ENCODE measurements at places on chromosomes 2 and 18.

GRCh38 chr18:49017813-49018553 is 67.2 kb upstream of the SMAD7 start:
- DNase-seq, result no peak

DNA sequence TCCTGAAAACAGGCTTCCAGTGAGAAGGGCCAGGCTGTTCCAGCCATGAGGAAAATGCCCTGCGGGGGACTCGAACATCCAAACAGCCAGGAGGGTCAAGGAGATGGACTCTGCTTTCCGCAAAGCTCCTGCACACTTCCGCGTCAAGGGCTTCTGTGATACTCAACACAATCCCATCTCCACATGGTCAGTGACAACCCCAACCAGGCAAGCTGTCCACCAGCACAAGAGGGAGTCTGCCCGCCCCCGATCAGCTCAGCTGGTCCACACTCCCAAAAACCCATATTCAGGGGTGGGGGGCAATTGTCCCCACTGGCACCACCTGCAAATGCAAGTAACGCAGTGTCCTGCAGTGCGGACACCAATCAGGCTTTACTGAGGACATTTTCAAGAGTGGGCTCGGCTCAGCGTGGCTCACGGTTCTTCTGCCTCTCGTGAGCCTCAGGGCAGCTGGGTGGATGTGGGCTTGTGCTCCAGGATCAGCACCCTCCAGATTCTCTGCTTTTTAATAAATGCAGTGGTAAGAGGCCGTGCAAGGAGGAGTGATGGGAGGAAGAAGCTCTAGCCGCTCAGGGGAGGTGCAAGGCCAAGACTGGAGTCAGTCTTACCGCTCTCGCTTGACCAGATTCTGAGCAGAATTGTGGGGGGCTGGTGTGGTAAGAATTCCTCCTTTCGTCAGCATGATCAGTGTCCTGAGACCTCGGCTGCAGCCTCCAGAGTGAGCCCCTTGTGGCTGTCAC is 19.5 kb upstream of the CIDEA start:
- DNase-seq, result no peak

- DNase-seq, result no peak
These were observed 76.3 kb downstream of the ANTXR1 start for GRCh38 chr2:69089266-69089665.

DNA sequence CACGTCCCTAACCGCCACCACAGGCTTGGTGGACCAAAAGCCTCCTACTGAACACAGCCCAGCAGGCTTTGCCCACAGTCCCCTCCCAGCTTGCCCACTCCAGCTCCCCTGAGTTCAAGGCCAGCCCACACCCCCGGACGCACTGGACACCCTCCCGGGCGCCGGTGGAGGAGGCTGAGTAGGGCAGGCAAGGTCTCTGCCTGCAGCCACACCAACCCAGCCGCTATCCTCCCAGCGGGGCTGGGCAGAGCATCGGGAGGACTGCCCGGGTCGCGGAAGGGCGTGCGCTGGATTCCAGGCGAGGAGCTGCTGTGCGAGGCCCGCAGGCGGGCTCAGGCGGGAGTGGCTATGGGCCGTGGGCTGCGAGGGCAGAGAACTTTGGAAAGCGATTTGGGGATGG is 49.5 kb downstream of the PLEKHB2 start:
- no peak for DNase-seq

DNA sequence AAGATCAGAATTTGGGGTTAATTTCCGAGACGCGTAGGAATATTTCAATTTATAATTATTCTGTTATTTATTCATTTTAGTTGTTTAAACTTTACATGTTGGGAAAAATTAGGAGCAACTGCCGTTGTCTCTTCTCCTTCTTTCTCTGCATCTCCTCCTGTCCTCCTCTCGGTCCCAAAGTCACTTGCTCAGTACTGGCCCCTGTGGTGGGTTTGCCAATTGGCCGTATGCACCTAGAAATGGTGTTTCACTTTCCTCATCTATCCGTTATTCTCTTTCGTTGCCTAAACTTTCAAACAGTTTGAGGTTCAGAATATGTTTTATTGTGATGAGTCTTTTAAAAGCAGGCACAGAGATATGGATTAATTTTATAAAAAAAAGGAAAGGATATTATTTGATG is 517.9 kb downstream of the PLCL1 start:
- no peak for DNase-seq

DNA sequence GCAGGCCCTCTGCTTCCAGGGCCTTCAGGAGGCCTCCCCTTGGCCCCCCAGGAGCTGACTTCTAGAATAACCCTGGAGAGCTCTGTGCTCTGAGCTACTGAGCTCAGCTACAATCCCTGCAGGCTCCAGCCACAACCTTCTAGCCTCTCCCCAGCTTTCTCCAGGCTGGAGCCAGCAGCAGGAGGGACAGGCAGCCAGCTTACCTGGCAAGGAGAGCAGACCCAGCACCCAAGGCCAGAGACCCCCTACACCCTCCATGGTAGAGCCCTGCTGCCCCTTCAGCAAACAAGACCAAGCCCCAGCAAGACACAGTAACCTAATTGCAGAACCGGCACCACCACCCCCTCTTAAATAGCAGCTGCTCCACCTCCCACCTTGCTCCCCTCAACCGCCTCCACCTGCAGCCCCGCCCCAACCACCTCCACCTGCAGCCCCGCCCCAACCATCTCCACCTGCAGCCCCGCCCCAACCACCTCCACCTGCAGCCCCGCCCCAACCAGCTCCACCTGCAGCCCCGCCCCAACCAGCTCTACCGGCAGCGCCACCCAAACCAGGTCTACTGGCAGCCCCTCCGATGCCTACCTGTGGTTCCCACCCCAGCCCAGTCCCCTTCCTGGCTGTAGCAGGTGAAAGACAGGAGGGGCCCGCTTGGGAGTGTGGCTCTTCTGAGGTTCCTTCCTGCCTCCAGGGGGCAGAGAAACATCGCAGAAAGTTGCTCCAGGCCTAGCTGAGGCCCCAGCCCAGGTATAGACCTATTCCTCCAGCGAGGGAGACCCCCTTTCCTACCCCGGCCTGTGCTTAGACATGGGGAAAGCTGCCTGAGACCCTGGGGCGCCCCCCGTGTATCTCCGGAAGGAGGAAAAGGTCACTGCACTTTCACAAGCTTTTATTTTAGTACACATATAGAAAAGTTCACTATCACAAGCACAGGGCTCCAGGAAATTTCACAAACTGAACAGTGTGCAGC is at the start of gene ASTL:
ASTL (minus strand) TSS at position 324 of the 967 bp plus-strand sequence; CDS start at position 258, 66 bp downstream.
- DNase-seq, result no peak

DNA sequence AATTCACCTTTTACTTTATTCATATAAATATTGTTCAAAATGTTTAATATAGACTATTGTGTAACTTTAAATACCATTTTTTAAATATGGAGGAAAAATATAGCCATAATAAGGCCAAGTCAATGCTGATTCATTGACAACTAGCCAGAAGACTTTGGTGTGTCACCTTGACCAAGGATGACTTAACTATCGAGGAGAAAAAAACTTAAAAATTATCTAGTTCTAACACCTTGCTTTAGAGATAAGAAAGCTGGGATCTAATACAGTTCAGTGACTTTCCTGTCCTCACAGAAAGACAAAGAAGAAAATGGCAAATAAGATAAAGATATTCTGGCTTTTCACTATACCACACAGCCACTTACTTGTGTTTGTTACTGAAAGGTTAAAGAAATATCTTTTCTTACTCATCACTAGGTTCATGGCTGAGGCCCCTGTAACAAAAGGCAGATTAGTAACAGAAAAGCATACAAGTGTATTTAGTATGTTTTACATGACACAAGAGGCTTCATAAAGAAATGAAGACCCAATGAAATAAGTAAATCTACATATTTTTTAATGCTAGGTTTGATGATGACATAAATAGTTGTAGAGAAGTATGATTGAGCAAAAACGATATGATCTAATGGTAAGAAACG is 65.9 kb upstream of the LRRTM1 start:
- no peak for DNase-seq

GRCh38 chr2:127365211-127365643 is 22.5 kb downstream of the MAP3K2 start:
- DNase-seq, result no peak

GRCh38 chr2:132929786-132930185 is 259.8 kb upstream of the LYPD1 start:
- no peak for DNase-seq

- no peak for DNase-seq
These were observed 590 bp downstream of the IFIH1 start for GRCh38 chr2:162317861-162318327.

GRCh38 chr2:227759411-227760118 is 13.9 kb downstream of the SCYGR8 start:
- no peak for DNase-seq

DNA sequence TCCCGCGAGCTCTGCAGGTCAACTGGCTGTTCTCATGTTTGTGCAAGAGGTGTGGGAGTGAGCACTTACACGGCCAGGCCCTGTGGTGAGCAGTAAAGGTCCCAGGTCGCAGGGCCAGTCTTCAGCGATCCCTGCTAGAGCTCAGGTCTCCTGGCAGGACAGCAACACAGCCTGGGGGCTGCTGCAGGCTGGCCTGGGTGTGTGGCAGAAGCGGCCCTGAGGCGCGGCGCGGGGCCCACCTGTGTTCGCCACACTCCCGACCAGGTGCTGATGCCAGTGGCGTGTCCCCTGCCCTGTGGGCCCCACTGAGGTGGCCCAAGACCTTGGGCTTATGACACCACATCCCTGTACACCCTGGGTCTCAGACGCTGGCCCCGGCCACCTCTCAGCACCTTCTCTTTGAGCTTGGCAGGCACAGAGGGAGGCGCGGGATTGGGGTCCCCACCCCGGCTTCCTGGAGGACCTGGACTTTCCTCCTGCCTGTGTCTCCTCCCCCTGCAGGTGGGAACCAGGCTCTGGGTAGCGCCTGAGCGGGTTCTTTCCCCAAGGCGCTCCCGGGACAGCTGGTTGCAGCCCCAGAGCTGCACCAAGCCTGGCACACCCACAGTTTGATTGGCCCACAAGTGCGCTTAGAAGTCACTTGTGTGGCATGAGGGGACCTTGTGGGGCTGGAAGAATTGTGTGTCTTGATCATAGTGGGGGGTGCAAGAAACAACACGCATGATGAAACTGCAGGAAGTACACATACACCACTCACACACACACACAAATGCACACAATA is 59.2 kb downstream of the TWIST2 start:
- no peak for DNase-seq

GRCh38 chr2:37786854-37787253 is 115.4 kb upstream of the CDC42EP3 start:
- DNase-seq, result no peak

DNA sequence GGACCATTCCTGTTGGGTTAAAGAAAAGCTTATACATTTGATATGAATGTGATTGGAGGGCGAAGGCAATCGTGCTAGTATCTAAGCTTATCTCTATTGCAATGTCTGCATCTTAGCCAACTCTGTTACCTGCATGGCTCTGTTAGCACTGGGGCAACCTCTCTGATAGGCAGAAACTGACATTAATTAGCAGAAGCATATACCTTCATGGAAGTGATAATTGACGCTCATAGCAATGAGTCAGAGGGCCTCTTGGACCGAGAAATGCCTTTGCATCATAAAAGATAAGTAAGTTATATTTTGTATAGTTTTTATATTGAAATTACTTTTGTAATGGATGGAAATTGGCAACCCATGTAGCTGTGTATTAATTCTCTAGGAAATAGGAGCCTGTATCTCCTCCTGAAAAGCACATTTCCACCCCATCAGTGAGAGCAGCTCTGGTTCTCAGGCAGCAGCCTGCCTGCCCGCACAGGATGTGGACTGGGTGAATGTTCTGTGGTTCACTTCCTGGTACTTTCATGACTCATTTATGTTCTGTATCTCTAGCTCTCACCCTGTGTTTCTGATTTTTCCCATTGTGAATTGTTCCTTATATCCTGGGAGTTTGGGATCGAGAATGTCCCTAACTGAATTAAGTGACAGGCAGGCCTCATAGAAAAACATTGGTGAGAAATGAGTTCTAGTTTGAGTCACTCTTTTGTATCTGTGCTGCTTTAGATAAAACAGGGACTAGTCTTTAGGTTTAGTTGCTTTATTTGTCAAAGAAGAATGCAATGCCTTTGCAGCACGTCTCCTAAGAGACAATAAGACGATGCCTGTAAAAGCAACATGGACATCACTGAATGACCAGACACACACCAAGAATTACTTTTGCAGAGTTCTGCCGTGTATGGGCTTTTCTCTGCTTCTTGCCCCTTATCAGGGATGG is 344.9 kb downstream of the DCDC2C start:
- DNase-seq, result no peak

GRCh38 chr2:65397122-65397521 is 35.3 kb downstream of the SPRED2 start:
- no peak for DNase-seq

DNA sequence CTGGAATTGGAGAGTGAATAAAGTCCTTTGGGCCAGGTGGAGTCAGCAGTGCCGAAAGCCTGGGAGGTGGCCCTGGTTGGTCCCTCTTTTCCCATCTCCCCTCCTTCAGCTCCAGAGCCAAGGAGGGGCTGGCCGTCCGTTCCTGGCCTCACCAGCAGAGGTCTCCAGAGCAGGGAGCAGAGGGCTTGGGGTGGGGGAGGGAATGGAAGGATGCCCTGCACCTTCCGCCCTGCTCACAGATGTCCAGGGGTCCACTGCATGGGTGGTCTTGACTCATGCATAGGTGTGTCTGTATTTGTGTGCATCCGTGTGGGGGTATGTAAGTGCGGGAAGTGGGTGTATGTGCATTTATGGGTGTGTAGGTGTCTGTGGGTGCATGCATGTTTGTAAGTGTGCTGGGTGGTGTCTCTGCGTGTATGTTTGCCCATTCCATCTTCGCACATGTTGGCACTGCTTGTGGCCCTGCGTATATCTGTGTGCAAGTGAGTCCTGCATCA is 201.8 kb downstream of the ZFP36L2 start:
- DNase-seq, result no peak

GRCh38 chr2:212073360-212073759 is 465.2 kb downstream of the ERBB4 start:
- DNase-seq, result no peak

DNA sequence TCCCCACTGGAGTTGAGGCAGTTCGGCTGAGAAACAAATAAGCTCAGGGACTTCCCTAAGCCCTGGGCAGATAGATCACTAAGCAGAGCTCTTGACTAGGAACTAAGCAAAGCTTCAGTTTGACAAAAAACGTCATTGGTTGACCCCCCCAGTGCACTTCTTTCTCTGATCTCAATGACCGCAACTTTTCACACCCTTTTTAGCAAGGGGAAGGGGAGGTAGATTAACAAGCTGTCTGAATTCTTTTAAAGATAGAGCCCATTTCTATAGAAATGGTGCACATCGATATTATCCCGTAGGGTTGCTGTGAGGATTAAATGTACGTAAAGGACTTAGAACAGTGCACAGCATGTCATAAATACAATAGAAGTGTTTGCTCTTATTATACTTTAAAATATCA is 42.5 kb downstream of the PIEZO2 start:
- no peak for DNase-seq

GRCh38 chr2:133097666-133098065 is 427.7 kb upstream of the LYPD1 start:
- DNase-seq, result no peak

DNA sequence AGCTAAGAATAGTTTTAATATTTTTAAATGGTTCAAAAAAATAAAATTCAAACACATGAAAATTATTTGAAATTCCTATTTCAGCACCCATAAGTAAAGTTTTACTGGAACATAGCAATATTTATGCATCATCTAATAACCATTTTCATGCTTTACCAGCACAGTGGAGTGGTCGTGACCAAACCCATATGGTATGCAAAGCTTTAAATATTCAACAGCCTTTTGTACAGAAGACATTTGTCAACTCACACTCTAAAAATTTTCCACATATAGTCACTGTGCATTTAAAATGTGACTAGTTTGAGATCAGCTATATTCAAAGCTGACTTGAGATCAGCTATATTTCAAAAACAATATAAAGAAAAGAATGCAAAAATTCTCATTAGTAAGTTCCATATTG is 46.2 kb downstream of the PUM2 start:
- no peak for DNase-seq

All from T-helper 2 cell (primary cell).